H9 (cell line): ENCODE measurements at places on chromosomes 7 and 10. TPM values are rescaled to one million over a fixed set of nuclear protein-coding genes. Genes with fewer than 3 reads are reported as not detected.

- no peak overlapping the region for H3K4me3 ChIP-seq
- no peak overlapping the region for H3K27ac ChIP-seq
- no peaks in the 10 kb centered on the region; the same call in 1 of the 2 replicates for H3K4me1 ChIP-seq
- DNase-seq = no peak
- H3K36me3 ChIP-seq = 0 out of 2 replicates have a peak, but pooled peaks cover 2% of the 10 kb centered on the region
Observed at GRCh38 chr10:127774766-127775559, 38.0 kb downstream of the FOXI2 start.

DNA sequence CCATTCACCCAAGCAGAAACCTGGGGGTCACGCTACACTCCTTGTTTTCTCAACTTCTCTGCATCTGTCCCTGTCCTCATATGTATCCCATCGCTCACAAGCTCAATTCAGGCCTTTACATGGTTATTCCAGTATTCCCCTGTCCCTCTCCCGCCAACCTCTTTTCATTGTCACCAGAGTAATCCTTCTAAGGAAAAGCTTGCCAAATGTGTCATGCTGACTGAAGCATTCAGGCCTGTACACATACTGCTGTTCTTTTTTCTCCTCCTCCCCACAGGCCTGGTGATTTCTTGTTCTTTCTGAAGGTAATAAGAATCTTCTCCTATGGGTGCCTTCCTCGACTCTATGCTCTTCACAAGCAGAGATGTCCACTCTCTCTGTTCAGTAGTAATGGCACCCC lies 282.2 kb downstream of the PHTF2 start:
- DNase-seq = no peak
- H3K27ac ChIP-seq = no peak overlapping the region
- H3K36me3 ChIP-seq = no peaks in the 10 kb centered on the region

GRCh38 chr7:158252081-158252836 lies 335.4 kb downstream of the PTPRN2 start:
- H3K27ac ChIP-seq = no peak overlapping the region
- H3K36me3 ChIP-seq = no peaks in the 10 kb centered on the region; the same call in 2 of the 3 replicates
- no peak overlapping the region for H3K4me3 ChIP-seq
- H3K27me3 ChIP-seq = no peaks in the 10 kb centered on the region

BICC1 gene
- 0.57 and 0.64 TPM in 2 replicates for total RNA-seq

GRM3 gene
- total RNA-seq = 0.15 and 0.70 TPM in 2 replicates

CPN1 gene
- not detected in 2 replicates for total RNA-seq
